Endothelial cell (in vitro differentiated cells): ENCODE measurements at places on chromosomes 11 and 22.

DNA sequence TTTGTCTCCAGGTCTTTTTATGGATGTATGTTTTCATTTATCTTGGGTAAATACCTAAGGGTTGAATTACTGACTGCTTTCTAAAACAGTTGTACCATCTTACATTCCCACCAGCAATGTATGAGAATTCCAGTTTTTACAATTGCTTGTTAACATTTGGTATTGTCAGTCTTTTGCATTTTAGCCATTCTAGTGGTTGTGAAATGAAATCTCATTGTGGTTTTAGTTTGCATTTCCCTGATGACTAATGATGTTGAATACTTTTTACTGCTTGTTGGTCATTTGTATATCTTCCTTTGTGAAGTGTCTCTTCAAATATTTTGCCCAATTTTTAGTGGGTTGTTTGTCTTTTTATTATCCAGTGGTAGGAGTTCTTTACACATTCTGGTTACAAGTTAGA lies 92.8 kb downstream of the ARFGAP2 start:
- no peak for DNase-seq

- DNase-seq = no peak
These were observed 39.7 kb downstream of the PPP6R3 start for GRCh38 chr11:68500206-68500605.

DNA sequence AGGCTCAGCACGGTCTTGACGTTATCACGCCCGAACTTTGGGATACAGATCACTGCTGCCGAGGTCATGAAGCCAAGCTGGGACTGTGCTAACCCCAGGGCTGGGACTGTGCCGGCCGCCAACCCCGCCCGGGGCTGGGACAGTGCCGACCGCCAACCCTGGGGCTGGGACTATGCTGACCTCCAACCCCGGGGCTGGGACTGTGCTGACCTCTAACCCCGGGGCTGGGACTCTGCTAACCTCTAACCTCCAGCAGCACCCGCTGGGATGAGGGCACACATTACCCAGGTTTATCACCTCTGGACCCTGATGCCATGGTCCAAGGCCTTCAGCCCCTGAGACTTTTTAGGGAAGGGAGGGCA lies 129.7 kb downstream of the IGLL1 start:
- no peak for DNase-seq

DNA sequence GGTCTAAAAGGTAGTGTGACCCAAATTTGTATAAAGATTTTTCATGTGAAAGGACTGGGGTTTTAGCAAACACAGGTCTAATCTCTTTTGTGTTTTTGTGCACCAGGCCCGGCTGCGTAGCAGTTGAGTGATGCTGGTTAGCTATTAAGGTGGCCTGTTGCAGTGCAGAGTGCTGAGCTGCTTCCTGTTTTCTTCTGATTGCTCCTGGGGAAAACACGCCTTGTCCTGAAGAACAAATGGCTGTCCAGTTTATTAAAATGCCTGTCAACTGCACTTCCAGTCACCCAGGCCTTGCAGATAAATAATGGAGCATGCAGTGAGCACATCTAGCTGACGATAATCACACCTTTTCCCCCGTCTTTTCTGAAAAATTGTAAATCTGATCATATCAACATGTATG lies 1.8 kb downstream of the SRSF8 start:
- DNase-seq = peak; percentile 41

GRCh38 chr11:115208808-115209259 lies 295.4 kb downstream of the CADM1 start:
- DNase-seq = no peak

GRCh38 chr22:29306175-29306834 lies at the start of gene GAS2L1:
Gene GAS2L1, plus strand, starts transcription at chr22:29306650. Its CDS starts 1,456 bp downstream, at chr22:29308106.
- peak; percentile 88 for DNase-seq

DNA sequence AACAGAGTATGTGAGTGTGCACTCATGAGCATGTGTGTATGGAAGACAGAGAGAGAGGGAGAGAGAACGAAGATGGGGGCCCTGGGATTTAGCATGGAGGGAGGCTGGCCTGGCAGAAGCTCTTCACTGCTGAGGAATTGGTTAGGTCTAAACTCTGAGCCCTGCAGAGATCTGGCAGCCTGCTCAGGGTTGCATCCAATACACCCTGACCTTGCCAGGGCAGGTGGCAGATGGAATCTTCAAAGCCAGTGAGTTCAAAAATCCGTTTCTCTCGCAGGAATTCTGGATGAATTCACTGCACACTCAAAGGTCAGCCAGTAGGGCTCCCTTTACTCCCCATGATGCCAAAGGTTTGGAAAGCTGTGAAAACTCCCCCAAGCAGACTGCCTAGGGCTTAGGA lies 61.4 kb upstream of the OLFML1 start:
- DNase-seq = no peak

- no peak for DNase-seq
These were observed 883 bp upstream of the HMOX1 start for GRCh38 chr22:35380013-35380412.

GRCh38 chr11:59818572-59818971 lies 8.0 kb upstream of the MRPL16 start:
- DNase-seq = no peak

- no peak for DNase-seq
These were observed 120.0 kb downstream of the MED15 start for GRCh38 chr22:20627432-20627831.

DNA sequence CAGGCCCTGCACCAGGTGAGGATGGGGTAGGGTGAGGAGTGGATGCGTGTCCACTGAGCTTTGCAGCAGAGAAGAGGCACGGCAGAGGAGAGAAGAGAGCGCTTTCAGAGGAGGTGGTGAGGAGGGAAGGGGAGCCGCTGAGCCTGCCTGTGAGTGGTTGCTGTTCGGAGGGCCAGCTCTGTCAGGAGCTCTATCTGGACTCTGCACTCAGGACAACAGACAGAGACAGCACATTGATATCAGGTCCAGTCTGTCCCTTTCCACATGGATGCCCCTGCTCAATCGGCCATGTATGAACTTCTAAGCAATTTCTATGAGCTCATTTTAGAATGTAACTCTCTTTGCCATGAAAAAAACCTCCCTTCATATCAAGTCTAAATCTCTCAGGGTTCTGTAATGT lies 158.6 kb downstream of the KIRREL3 start:
- DNase-seq = no peak

DNA sequence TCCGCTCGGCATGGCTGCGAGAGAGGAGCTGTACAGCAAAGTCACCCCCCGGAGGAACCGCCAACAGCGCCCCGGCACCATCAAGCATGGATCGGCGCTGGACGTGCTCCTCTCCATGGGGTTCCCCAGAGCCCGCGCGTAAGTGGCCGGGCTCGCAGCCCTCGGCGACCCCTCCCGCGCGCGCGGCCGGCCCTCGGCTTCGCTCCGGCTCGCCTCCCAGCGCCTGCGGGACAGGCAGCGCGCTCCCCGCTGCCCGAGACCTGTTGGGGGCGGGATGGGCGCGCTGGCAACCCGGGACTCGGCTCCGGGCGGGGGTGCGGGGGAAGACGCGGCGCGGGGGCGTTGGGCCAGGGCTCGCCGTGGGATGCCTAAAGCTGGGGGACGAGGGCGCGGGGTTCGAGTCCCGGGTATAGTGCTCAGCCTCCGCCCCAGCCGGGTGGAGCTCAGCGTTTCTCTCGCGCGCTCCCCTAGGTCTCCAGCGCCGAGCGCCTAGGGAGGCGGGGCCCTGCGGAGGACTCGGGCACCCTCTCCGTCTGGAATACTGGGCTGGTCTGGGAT lies 630 bp downstream of the UBASH3B start:
- peak; percentile 65 for DNase-seq

DNA sequence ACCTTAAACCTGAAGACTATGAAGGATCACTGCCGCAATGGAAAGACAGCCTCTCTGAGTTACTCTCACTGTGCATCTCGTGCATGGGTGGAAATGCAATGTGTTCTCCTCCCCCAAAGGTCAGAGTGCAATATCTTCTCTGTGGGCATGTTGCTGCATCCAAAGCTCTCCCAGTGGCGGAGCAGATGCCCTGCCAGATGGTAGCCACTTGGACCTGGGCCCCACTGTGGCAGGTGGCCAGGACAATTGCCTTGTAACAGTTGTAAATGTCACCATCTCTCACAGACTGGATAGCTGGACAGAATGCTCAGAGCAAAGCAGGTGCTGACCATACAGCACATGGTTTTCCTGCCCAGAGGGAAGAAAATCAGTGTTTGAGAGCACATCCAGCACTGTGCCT lies 542.0 kb downstream of the FAM181B start:
- DNase-seq = no peak

GRCh38 chr11:73340164-73340563 lies 32.1 kb downstream of the ARHGEF17 start:
- no peak for DNase-seq

GRCh38 chr22:44596396-44597125 lies 98.5 kb upstream of the RTL6 start:
- no peak for DNase-seq

DNA sequence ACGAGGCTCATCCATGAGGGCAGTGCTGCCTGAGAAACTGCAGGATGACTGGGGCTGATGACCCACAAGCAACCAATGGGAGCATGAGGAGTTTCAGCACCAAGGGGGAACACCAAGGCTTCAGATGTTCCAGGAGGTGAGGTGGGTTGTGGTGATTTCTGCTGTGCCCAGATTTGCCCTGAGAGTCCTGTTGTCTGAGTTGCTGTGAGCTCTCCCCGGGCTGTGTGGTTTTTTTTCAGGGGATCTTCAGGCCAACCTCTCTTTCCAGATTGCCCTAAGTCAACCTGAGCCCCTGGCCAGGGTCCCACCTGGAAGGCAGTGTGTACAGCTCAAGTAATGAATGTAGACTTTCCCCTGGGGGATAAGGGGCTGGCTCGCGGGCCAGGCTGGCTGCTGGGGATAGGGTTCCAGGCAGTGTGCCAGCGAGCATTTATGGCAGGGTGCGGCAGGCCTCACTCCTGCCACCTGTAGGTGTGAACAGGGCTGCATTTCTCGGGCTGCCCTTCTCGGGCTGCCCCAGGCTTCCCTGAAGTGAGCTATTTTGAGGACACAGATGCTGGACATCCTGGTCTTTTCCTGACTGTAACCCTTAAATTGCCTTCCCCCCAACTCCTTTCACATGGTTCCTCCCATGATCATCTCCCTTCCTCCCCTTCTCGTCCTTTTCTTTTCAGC lies 9.8 kb downstream of the SLC22A6 start:
- peak; percentile 43 for DNase-seq

DNA sequence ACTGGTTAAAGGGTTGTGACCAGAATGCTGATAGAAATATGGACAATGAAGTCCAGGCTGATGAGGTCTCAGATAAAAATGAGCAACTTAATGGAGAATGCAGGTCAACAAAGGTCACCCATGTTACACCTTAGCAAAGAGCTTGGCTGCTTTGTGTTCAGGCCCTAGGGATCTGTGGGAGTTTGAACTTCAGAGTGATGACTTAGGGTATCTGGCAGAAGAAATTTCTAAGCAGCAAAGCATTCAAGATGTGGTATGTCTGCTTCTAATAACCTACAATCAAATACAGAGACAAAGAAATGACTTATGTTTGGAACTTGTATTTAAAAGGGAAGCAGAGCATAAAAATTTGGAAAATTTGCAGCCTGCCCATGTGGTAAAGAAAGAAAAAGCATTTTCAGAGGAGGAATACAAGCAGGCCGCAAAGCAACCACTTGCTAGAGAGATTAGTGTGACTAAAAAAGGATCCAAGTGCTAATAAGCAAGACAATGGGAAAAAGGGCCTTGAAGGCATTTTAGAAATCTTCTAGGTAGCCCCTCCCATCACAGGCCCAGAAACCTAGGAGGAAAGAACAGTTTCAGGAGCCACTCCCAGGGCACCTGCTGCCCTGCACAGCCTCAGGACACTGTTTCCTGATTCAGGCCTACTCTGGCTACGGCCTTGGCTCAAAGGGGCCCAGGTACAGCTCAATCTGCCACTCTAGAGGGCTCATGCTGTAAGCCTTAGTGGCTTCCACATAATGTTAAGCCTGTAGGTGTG lies 41.3 kb downstream of the TNKS1BP1 start:
- DNase-seq = no peak

DNA sequence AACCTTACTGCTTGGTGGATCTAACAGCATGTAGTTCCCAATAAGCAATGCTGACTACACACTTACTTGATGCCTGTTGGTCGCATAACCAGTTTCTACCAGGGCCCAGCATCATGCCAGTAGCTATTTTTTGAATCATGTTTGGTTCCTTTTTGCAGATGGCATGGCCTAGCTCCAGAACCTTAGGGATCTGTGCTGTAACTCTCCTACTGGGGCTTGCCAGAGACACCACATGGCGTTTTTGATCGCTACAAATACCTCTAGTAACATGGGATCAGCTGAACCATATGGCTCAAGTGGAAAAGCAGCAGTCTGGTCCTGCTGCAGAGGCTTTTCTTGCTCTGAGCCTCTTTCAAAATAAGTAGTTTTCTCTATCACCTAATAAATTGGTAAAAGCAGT lies 654.6 kb upstream of the API5 start:
- no peak for DNase-seq

- no peak for DNase-seq
These were observed 89.5 kb upstream of the DDI1 start for GRCh38 chr11:103946793-103947545.

GRCh38 chr22:36864454-36865215 lies 3.8 kb downstream of the NCF4 start:
- no peak for DNase-seq

DNA sequence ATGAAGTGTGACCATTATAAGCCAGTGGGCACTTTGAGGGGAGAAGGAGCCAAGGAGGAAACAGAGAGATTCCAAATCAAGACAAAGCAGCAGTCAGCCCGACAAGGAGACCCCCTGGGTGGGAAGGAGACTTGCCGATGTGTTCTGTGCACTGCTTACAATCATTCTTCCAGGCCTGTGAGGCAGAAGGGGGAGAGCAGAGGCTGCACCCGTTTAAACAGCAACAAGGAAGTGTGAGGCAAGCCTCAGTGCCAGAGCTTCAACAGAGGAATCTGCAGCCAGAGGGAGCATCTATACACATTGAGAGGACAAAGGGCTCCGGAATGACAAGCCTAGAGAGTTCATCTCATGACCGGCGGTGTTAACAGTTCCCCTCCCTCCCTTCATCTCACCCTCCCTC lies 121.1 kb downstream of the NXPE2 start:
- DNase-seq = no peak

- DNase-seq = no peak
These were observed 25.9 kb upstream of the SLC5A4 start for GRCh38 chr22:32281072-32281471.

GRCh38 chr11:130403271-130403804 lies 25.1 kb downstream of the ADAMTS8 start:
- no peak for DNase-seq

DNA sequence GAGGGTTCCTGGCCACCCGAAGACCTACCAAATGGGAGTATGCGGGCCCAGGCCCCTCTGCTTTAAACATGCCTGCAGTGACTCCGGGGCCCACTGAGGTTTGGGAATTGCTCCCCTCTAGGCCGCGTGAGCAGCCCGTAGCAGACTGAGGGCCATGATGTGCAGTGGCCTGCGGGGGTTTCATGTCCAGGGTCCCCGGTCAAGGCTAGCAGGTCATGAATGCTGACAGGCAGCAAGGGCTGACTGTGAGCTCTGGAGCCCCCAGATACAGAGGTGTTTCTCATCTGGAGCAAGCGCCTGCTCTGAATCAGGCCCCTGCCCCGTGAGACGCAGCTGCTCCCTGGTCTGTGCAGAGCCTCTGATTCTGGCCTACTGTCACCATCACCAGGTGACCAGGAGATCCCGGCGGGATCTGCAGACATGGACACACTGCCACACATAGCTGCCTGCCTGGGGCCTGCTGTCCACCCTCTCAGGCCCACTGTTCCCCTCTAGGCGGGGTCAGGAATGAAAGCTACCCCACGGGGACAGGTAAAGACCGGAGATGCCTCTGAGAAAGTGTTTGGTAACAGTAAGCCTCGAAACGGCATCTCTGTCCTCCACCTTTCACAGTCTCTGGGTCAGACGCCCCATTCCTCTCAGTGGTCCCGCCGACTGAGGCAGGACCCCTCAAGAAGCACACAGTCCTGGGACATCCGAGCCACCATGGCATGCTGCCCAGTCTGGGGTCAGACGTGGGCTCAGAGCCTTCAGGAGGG lies 73.3 kb downstream of the PARVB start:
- DNase-seq = no peak
